ENCODE measurements at places on chromosomes 7 and 10.

- no peak for DNase-seq
Measured at GRCh38 chr7:68573271-68574005, 1024.8 kb upstream of the AUTS2 start.

DNA sequence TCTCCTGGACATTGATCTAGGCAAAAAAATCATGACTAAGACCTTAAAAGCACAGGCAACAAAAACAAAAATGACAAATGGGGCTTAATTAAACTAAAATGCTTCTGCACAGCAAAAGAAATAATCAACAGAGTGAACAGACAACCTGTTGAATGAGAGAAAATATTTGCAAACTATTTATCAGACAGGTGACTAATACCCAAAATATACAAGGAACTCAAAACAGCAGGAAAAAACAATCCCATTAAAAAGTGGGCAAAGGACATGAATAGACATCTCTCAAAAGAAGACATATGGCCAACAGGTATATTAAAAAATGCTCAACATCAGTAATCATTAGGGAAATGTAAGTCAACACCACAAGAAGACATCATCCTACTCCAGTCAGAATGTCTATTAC lies 166.8 kb downstream of the MTERF1 start:
- no peak for DNase-seq

DNA sequence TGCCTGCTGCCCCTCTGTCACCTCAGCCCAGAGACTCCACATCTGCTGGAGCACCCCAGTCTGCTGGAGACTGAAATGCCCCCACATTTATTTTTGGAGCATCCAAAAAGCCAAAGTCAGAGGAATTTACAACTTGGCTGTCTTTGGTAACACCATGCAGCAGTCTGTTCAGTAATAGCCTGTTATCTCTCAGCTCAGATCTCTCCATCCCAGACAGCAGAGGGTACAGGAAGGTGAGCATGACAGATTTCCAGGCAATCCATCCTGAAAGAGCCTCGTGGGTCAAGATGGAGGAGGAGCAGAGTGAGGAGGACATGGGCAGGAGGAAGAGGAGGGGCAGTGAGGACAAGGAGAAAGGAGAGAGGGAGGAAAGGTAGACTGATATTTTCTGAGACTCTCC lies 55.9 kb downstream of the GRID1 start:
- DNase-seq: no peak

- DNase-seq: no peak
Measured at GRCh38 chr7:25520516-25520915, 292.2 kb upstream of the NPVF start.

DNA sequence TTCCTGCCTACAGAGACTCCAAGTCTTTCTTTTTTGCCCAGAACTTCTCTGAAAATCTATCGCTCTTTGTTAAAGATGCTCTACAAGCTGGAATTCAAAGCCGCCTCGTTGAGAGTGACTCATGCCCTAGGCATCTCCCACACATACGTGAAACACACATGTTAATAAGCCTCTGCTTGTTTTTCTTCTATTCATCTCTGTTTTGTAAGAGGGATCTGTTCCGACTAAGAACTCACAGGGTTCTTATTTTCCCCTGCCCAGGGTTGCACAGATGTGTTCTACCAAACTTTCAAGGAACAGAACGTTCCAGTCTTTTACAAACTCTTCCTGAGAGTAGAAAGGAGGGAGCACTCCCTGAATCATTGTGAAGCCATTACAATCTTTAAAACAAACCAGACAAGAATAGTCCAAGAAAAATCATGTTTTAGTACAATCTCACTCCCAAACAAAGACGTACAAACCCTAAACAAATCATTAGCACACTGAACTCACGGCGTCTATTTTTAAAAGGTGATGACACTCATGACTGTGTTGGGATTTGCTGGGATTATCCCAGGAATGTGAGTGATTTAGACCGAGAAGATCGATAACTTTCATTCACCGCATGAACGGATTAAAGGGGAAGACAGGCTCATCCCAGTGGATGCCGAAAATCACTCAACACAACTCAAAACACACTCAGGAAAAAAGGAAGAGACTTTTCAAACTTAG lies 55.3 kb upstream of the INPP5A start:
- DNase-seq: no peak

DNA sequence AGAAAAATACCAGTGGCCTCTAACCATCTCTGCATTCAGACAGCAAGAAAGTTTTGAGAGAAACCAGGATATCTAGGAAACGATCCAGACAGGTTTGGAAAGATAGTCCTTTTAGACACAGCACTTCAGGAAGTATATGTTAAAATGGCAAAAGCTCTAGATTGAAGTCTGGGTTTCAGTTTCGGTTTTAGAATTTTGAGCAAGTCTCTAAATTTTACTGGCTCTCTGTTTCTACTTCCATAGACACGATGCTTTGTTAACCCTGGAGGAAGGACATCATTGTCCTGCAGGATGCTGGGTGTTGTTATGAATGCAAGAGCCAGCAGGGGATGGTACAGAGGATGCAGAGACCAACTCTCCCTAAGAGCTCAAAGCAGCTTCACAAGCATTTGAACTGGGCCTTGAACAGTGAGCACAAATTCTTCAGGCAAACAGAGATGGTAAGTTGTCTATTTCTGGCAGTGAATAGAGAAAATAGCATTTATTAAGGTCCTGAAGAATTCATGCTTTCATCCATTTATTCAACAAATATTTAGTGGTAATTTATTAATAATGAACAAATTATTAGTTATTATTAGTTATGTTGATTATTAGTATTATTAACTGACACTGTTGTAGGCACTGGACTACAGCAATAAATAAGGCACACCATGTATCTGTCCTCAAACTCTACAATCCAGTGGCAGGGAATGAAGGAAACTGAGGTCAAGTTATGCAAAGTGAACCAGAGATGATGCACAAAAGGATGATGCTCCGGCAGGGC lies 152.7 kb upstream of the NRP1 start:
- DNase-seq: no peak

DNA sequence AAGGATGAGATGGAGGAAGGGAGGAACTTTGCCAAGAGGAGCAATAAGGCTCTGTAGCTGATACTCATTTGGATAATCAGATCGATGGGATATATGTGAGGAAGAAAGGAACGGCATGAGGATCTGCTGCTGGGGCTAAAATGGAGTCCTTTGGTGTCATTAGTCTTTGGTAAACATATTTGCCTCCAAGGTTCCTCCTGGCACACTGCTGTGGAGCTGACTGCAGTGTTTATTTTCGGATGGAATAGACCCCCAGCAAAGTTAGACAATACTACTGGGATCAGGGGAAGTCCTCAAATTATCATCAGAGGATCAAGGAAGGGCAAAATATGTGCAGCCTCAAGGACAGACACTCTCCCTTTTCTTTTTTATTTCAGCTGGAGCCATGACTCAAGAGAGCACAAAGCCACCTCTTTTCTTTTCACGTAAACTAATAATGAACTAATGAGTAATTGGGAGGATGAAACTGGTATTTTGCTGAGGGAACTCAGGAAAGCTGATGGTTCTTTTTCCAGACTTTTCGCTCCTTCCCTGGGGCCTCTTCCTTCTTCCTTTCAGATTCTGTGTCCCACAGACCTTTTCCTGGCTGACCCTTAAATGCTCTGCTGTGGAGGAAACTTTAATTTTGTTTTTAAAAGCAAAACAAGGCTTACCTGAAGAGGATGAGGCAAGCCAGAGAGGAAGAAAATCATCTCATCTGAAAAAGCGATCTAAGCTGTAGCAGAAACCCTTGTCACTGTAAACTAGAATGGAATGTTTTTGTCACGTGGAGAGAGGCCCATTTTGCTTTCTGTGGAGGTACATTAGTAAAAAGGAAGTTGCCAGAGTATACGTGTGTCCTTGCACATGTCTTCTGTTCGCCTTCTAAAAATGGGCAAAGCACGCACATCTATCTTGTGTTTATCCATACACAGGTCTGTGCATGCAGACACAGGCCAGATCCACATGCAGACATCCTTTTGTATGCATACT lies 33.3 kb downstream of the LRMDA start:
- DNase-seq: no peak

DNA sequence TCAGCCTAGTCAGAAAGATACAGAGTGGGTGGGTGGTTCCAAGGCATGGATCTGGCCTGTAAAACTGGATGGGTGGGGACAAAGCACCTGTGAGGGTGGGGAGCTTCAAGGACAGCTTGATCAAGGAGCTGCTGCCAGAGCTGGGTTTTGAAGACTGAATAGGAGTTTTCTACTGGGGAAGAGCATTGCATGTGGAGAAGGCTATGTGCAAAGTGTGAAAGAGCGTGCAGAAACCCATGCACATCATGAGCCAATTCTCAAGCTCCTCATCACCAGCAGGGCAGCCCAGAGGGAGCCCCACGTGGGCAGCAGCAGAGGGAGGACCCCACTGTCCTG lies 58.6 kb downstream of the PDGFA start:
- no peak for DNase-seq

- no peak for DNase-seq
Measured at GRCh38 chr10:2236876-2237275, 499.6 kb upstream of the ADARB2 start.

- no peak for DNase-seq
Measured at GRCh38 chr7:138796038-138796615, 1.7 kb upstream of the TMEM213 start.

- DNase-seq: no peak
Measured at GRCh38 chr7:16759840-16760239, 6.3 kb downstream of the TSPAN13 start.

DNA sequence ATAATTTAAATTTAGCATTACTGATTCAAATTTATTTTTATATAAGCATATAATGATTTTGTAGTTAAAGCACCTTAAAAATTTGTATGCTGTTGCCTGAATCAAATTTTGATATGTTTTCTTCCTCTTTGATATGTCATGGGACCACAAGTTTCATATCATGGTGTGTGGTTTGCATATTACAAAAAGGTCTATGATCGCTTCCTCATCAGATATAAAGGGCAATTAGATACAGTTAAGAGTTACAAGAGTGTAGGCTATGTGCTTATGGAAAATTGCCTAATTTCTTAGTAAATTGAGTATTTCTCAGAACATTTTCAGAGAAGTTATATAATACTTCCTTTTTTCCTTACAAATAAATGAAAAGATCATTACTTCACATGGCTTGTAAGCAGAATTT lies 22.2 kb downstream of the MRC1 start:
- no peak for DNase-seq

DNA sequence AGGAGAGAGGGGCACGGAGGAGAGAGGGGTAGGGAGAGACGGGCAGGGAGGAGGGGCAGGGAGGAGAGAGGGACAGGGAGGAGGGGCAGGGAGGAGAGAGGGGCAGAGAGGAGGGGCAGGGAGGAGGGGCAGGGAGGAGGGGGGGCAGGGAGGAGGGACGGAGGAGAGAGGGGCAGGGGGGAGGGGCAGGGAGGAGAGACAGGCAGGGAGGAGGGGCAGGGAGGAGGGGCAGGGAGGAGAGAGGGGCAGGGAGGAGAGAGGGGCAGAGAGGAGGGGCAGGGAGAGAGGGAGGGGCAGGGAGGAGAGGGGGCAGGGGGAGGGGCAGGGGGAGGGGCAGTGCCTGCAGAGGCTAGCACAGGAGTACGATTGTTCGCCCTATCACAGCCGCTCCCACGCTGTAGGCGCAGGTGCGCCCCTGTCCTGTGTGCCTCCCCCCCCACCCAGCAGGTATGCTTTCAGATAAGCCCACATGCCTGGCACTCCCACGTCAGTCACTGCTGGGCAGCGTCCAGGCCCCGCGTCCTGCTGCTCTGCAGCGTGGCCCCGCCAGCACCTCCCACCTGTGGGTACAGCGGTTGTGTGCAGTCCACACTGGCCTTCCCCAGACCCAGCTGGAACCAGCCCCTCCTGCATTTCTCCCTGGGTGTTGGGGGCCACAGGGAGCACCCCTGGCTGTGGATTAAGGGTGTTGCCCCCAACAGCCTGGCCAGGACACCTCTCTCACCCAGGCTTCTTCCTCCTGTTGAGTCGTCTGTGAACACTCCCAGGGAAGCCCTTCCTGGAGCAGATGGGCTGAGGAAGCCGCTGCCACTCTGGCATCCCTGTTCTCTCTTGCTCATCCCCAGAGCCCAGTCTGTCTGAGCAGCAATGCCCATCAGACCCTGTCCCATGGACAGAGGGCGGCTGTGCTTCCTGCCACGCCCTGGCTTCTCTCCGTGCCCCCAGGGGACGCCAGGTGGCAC lies 10.8 kb downstream of the NKX6-2 start:
- DNase-seq: no peak

GRCh38 chr7:35749556-35749955 lies 51.3 kb upstream of the SEPTIN7 start:
- no peak for DNase-seq

- DNase-seq: no peak
Measured at GRCh38 chr10:43371418-43371817, at the start of gene FXYD4. FXYD4 (plus strand) TSS chr10:43371636; CDS start chr10:43373747, 2,111 bp downstream.

DNA sequence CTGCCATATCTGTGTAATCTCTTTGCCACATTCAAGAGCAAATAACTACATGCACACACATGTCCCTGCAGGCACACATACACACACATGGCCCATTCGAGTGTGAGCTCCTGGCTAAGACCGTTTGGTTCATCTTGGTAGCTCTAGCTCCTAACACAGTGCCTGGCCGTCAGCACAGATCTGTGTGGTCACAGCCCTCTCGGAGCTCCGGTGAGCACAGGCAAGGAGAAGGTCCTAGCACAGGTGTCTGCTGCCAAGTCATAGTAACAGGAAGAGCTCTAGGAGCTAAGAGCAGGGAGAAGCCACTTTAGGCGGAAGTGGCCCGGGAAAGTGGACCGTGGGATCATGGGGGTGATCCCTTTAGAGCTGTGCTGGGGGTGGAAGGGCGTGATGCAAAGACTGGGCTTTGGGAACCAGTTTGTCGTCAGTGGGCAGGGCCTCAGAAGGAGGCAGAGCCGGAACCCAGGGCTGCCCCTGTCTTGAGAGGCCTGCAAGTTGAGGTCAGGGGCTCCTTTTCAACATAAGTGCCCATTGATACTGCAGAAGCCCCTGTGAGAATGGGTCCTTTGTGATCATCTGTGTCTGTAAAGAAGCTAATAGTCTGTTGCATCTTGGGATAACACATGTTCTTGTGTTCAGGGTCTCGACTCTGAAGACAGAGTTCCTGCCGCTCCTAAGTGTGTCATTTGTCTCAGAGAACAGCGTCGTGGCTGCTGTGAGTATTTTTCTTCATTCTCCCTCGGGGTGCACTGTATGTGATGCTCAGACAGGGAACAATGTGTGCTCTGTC lies 16.6 kb upstream of the ARPC1B start:
- no peak for DNase-seq

DNA sequence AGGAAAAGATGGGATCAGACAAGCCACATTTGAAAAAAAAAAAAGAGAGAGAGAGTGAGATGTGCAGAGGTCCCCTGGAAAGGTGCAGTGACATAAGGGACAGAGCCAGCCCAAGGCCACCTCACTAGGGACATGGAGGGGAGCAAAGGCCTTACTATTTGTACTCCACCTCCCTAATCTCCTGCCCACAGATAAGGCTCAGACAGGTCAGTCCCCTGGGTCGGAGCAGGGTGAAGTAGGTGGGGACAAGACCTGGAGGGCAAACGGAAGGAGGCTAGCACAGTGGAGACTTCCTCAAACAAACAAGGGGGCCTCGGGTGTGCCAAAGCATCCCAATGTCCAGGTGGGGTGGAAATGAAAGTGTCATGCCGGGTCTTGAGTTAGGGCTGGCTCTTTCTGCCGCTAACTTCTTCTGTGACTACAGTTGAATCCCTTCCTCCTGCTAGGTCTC lies 7.0 kb downstream of the PRF1 start:
- no peak for DNase-seq

Measured in stimulated activated CD8-positive, alpha-beta memory T cell treated with anti-CD3 and anti-CD28 coated beads, Interleukin-12 subunit alpha, Interleukin-12 subunit beta, amount 100 ng/mL, for 4 hours (primary cell).